NB4 (cell line): ENCODE measurements at places on chromosomes 1 and 21.

- no peak for DNase-seq
Observed at GRCh38 chr1:2611031-2611501, 21.8 kb downstream of the MMEL1 start.

DNA sequence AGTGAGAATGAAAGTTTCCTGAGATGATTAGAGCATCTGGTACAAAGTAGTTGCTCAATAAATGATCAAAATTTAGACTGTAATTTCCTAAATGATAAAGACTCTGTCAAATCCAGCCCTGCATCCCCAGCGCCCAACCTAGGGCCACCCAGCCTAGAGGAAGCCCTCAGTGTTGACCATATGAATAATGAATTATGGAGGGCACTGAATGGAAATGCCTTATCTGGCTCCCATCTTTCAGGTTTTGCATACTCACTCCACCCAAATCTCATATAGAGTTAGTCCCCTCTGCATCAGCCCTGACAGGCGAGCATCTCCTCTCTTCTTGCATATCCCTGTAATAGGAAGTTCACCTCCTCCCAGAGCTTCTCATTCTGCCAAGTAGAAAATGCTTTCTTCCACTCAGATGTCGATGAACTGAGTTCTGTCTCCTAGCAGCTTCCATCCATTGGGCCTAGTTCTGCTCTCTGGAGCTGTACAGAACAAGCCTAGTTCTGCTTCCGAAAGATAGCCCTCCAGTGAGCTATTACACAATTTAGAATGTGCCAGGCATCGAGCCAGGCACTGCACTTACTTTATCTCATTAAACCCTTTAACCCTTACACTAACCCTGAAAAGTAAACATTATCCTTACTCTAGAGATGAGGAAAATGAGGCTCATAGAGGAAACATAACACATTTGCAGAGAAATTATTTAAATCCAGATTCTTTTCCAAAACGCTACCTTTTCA is 20.9 kb downstream of the COA7 start:
- no peak for DNase-seq

- no peak for DNase-seq
Observed at GRCh38 chr1:18037651-18038050, 69.9 kb upstream of the IGSF21 start.

GRCh38 chr1:165415068-165415467 is 29.9 kb downstream of the RXRG start:
- no peak for DNase-seq

- no peak for DNase-seq
Observed at GRCh38 chr1:219973213-219973612, 44.9 kb upstream of the SLC30A10 start.

GRCh38 chr1:164602480-164603093 is 43.6 kb downstream of the PBX1 start:
- DNase-seq = no peak

- no peak for DNase-seq
Observed at GRCh38 chr21:33937146-33937545, 21.5 kb upstream of the ATP5PO start.

- no peak for DNase-seq
Observed at GRCh38 chr1:25658791-25659431, 42.3 kb downstream of the MAN1C1 start.

DNA sequence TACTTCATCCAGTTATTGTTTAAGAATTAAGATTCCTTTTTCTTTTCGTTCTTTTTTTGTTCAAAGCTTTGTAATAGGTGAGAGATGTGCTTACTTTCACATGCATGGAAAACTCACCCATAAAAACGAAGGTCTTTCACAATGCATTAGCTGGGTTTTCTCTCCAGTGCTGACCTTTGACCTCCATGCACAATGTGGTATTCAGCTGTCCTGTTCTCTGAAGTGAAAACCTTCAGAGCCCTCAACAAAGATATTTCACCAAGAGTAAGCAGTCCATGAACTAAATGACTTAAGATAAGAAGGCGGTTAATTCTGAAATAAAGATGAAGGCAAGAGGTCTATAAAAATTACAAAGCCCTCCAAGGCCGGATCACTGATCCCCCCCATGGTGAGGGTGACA is 77.1 kb upstream of the IPO9 start:
- no peak for DNase-seq

DNA sequence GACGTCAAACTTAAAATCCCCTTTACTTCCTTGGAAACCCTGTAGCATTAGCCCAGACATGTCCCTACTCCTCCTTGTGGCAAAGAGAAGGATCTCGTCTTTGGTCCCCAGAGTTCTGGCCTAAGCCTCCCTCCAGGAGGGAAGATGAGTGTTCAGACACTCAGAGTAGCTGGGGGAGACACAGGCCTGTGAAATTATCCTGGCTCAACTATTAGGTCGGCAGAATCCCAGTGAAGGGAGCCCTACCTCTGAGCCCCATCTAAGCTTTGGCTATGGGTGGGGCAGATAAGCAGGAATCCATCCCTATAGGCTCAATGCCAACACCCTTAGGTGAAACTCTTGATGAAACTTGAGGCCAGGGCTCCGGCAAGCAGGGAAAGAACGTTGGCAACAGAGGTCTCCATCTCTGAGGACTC is 1.7 kb upstream of the SFN start:
- peak; percentile 20 for DNase-seq

GRCh38 chr1:220347654-220348175 is 75.5 kb upstream of the RAB3GAP2 start:
- peak; percentile 20 for DNase-seq

DNA sequence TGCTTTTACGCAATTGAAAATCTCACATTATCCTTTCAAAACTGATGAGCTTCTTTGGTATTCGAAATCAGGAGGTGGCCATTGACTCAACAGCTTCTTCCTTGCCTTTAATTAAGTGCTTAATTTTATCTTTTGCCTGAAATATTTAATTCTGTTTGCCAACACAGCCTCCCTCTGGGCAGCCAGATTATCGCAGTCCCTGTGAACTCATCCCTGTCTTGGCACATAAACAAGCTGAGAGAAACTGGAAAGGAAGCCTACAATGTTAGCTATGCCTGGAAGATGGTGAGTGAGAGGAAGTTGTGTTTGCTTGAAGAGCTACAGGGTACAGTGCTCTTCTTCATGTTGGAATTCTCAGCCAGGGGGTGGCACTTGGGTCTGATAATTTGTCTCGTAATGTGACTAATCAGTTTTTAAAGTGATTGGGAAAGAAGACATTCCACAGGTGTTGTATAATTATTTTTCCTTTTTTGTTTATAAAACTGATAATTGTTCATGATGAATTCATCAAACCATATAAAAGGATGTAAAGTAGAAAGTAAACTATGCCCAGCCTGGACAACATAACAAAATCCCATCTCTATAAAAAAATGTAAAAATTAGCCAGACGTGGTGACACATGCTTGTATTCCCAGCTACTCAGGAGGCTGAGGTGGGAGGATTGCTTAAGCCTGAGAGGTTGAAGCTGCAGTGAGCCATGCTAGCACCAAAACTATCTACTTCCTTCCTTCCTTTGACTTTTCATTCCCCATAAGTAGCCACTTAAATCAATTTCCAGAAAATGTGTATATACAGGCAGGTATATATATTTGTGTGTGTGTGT is 90.1 kb upstream of the RAVER2 start:
- no peak for DNase-seq

GRCh38 chr1:4328402-4329071 is 325.9 kb upstream of the AJAP1 start:
- DNase-seq = no peak

DNA sequence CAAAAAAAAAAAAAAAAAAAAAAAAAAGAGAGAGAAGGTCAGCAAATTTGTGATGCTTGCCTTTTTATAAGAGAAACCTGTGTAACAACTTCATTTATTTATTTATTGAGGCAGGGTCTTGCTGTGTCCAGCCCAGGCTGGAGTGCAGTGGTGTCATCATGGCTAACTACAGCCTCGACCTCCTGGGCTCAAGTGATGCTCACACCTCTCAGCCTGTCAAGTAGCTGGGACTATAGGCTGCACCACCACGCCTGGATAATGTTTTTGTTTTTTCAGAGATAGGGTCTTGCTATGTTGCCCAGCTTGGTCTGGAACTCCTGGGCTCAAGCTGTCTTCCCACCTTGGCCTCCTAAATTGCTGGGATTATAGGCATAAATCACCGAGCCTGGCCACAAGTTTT is 42.4 kb downstream of the DHCR24 start:
- DNase-seq = no peak

- DNase-seq = no peak
Observed at GRCh38 chr1:215844266-215844665, 277.2 kb downstream of the KCTD3 start.

GRCh38 chr1:30853350-30853749 is 55.2 kb downstream of the SDC3 start:
- DNase-seq = no peak

GRCh38 chr1:228339059-228339704 is 67.5 kb downstream of the TRIM11 start:
- no peak for DNase-seq

DNA sequence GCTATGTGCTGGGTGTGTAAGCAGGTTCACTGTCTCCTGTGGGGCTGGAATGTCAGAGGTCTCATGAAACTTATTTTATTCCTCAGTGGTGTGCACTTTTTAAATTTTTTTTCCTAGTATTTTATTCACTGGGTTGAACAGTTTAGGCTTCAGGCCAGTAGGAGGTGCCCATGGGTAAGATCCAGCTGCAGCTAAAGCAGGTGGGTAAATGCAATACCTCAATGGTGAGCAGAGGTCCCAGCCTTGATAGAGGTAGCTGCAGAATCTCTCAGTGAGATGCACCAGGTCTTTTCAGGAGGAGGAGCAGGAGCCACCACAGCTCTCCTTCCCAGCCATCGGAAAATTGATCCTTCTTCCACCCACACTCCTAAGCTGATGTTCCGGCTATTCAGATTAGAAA is 12.6 kb upstream of the OR6N2 start:
- peak; percentile 52 for DNase-seq

- no peak for DNase-seq
Observed at GRCh38 chr1:182811975-182812722, 22.6 kb downstream of the NPL start.
